Activated CD8-positive, alpha-beta memory T cell treated with anti-CD3 and anti-CD28 coated beads for 1 hour (primary cell): ENCODE measurements at places on chromosomes 7 and 10.

DNA sequence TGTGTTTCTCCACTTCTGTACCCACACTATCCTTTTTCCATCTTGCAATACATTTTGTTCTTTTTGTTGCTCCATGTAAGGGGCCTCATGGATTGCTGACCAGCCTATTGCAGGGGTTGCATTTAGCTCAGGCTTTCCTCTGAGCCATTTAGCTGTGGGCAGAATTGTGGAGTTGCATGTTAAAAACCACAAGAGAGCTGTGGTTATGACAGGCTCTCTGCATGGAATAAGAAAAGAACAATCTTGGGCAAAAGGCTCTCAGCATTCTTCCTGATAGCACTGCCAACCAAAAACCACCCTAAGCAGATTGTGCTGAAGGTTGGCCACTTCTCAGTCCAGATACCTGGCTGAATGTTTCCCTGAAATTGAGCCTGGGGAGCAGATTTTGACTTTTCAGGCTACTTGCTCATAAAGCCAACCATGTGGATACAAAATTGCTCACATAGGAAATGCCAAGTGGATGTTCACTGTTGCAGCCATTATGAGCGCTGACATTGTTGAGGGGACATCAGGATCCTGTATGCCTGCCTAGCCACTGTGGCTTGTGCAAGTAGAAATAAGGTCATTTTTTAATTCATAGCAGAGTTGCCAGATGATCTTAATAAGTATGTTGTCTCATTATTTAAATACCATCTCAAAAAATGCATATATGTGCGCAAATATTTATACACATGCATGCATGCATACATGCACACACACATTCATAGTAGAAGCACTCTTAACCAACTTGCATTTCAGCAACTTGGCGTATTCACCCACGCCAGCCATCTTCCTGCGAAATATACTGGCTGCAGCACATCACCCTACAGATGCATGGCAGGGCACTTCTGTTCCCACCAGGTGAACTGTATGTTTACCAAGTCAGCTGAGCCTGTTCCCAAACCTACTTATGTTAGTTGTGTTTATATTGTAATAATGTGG lies 695.4 kb downstream of the LRMDA start:
- no peak for DNase-seq

- no peak for DNase-seq
Measured at GRCh38 chr7:95421847-95422444, 12.9 kb downstream of the PON2 start.

- DNase-seq: no peak
Measured at GRCh38 chr10:124081547-124082140, 11.8 kb downstream of the CHST15 start.

DNA sequence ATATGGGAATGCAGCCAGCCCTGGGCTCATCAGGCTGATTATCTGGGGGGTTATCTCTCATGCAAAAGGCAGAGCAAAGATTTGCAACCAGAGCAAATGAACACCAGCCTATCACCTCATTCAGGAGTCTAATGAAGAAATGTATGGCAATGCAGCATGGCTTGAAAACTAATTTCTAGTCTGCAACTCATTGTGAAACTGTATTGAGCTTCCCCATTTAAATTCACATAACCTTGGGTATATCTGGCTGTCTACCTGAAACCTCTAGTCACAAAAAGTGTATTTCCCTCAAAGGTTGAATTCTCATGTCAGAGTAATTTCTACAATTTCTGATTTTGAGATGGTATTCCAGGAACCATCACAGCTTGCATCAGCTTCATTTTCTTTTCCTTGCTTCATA lies 240.0 kb downstream of the SDHAF3 start:
- no peak for DNase-seq

DNA sequence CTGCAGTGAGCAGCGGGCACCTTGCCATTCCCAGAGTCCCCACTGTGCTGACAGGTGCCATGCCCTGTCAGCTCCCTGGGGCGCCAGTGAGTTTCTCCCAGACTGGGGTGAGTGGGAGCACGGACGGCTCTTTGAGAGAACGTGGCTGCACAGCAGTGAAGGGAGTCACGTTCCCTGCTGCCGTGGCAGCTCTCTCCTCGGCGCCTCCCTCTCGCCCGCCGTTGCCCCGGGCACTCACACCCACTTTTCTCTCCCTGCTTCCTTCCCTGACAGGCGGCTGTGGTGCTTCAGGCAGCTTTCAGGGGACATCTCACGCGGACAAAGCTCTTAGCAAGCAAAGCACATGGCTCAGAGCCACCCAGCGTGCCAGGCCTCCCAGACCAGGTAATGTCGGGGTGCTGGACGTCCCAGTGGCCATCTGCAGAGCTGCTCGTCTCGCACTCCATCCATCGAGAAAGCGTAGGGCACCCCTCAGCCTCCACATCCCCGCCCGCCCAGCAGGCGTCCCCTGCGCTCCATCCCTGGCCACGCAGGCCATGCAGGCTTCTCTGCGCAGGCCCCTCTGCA lies 27.1 kb upstream of the TTYH3 start:
- DNase-seq: no peak

- DNase-seq: no peak
Measured at GRCh38 chr10:67836488-67836887, 1.5 kb downstream of the DNAJC12 start.

DNA sequence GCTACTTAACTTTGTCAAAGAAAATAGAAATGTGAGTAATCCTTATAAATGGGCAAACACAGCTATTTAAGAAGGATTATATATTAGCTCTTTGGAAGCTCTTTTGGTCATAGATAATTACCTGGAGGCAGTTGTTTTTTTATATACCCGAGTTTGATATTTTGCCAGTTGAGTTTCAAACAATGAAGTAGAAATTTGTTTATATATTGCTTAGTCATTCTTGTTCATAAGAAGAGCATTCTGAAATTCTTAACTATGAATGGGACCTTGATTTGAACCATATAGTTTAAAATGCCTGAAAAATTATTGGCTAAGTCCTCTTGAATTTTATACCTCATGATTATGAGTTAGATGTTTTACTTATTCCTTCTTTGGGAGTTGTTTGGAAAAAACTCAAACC lies 36.4 kb downstream of the MINPP1 start:
- no peak for DNase-seq

DNA sequence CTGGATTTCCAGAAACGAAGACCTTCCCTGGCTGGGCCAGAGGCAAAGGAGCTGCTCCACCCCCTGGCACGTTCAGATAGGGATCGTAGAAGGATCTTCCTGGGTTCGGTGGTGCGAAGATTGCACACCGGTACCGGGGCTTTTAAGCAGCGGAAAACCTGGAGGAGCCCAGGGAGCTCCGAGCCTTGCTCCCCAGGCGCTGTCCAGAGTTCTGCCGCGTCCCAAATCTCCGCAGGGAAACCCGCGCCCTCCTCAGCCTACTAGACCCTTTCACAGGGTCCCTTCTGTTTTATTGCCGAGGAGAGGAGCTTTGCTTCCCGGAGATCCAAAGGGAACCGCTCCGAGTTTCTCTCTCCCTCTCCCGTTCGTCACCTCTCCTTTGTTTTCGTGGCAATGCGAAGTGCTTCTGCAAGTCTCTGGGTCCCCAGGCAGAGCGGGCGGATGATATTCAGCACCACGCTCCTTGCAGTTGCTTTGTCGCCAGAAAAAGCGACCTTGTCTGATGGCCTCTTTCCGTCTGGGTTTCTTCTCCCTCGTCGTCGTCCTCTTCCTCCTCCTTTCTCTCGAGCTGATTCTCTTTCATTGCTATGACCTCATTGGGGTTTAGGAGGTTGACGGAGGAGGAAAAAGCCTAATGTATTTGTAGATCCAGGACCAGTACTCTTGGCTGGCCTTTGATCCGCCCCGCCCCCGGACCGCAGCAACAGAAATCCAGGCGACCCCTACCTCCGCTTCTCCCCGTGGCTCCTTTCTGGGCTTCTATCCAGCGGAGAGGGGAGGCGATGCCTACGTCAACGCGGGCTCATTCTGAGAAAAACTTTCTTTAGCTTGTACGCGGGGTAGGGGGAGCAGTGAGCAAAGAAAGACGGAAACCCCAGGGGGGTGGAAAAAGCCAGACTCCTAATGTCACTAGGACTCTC lies at the start of gene TMEM196:
TSS of gene TMEM196 (minus strand) at position 777 of the 920 bp plus-strand sequence. CDS start 921 bp downstream, outside the sequence.
- no peak for DNase-seq

GRCh38 chr7:1675673-1676549 lies 5.8 kb downstream of the ELFN1 start:
- DNase-seq: no peak

- DNase-seq: peak; percentile 19
Measured at GRCh38 chr10:47311193-47311931, 10.9 kb upstream of the GDF2 start.

DNA sequence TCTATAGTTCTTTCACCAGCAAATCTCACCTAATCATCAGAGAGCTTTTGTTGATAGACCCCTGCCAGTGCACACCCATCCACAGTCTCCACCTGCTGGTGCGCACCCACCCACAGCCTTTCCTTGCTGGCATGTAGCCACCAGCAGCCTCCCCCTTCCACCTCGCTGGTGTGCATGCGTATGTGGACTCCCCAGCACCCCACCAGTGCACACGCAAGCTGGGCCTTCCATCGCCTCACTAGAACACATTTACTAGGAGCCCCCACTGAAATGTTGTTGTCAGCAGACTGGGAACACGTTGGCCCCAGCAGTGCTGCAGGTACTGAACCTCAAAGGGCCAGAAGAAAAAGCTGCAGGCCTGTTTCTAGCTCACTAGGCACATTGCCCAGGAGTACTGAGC lies 104.9 kb upstream of the ZWINT start:
- DNase-seq: no peak

- DNase-seq: no peak
Measured at GRCh38 chr7:121020249-121020988, 31.9 kb downstream of the CPED1 start.

DNA sequence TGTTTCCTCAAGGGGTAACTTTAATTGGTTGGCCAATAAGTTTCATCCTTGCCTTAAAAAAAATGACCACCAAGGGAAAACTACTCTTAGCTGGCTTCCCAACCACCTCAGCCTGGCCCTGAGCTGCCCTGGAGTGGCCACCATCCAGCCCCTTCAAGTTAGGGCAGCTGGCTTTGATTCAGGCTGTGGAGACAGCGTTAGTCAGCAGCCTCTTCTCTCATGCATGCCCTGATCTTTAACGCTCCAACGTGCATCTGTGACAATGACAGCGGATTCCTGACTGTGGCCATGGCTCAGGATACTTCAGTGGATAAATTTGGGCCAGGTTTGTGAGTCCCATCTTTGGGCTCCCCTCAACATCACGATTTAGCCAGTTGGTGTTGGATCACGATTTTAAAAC lies 111.6 kb downstream of the RBM20 start:
- no peak for DNase-seq

GRCh38 chr7:39075210-39075609 lies 97.5 kb downstream of the POU6F2 start:
- no peak for DNase-seq
